Activated T-helper 1 cell treated with anti-CD3 and anti-CD28 coated beads, Interleukin-2, amount 50 U/mL, for 16 hours (primary cell): ENCODE measurements at places on chromosomes 7 and 10.

DNA sequence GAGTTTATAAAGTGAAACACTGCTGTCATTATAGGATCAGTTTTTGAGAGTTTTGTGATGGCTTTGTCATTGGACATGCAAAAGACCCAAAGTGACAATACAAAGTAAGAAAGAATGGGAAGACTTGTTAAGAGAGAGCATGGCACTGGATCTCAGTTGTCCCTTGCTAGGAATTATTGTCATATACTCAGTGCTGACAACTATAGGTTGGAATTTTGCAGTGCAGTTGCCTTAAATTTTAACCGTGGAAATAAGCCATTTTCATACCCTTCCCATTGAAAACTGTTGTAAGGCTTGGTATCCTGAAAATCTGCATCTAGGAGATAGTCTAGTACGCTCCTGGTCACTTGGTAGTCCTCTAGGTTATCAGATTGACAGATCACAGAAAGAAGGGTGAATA is 1156.7 kb downstream of the GATA3 start:
- DNase-seq, result no peak

DNA sequence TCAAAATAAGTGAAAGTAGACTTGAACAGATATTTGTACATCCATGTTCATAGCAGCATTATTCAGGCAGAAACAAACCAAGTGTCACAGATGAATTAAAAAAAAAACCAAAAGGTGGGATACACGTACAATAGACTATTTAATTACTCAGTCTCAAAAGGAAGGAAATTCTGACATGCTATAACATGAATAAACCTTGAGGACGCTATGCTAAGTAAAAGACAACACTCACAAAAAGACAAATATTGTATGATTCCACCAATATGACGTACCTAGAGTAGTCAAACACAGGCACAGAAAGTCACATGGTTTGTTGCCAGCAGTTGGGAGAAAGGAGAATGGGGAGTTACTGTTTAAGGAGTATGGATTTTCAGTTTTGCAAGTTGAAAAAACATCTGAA is 18.0 kb upstream of the CFAP70 start:
- no peak for DNase-seq

GRCh38 chr7:149753375-149754233 is 19.8 kb downstream of the ZNF467 start:
- no peak for DNase-seq

DNA sequence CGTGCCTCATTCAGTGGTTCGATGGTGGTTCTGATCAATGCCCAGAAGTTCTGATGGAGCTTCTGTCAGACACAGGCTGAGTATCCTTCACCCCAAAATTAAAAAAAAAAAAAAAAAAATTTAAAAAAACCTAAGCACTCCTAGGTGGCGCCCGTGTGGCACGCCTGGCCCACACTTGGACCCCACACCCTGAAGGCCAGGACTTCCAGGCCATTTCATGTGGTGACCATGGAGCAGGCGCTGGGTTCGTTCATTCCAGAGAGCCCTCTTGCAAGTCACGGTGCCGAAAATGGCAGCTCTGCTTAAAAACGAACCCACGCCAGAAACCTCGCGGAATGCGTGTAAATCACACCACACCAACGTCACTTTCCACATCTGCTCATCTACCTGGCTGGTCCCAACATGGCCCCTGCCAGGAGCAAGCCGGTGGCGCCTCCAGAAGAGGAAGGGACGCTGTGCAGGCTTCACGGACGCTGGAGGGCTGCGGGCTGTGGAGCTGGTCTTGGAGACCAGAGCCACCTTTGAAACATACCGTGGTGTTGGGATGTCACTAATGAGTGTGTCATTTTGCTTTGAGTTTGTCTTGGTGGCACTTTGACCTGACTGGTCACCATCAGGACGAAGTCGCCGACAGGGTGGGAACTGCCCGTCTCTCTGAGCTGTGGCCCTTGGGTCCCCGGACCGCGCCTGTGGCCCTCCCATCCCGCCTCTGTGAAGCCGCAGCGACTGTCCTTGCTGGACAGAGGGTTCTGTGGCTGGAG is 46.0 kb upstream of the PRKAR1B start:
- no peak for DNase-seq

DNA sequence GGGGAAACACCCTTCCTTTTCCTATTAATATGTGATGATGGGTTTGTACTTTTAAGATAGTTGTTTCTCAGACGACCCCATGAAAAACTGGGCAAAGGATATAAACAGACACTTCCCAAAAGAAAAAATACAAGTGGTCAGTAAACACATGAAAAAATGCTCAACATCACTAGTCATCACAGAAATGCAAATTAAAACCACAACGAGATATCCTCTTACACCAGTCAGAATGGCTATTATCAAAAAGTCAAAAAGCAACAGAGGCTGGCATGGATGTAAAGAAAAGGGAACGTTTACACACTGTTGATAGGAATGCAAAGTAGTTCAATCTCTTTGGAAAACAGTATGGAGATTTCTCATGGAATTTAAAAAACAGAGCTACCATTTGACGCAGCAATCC is 111.4 kb upstream of the ZEB1 start:
- DNase-seq, result no peak

- DNase-seq, result no peak
These were observed 14.7 kb downstream of the CFAP58 start for GRCh38 chr10:104368381-104368780.

GRCh38 chr10:119138346-119139306 is 26.9 kb downstream of the SFXN4 start:
- DNase-seq, result no peak

GRCh38 chr10:13043520-13043919 is 42.0 kb upstream of the CCDC3 start:
- DNase-seq, result no peak

- DNase-seq, result no peak
These were observed 52.0 kb downstream of the ZRANB1 start for GRCh38 chr10:124993736-124994451.

DNA sequence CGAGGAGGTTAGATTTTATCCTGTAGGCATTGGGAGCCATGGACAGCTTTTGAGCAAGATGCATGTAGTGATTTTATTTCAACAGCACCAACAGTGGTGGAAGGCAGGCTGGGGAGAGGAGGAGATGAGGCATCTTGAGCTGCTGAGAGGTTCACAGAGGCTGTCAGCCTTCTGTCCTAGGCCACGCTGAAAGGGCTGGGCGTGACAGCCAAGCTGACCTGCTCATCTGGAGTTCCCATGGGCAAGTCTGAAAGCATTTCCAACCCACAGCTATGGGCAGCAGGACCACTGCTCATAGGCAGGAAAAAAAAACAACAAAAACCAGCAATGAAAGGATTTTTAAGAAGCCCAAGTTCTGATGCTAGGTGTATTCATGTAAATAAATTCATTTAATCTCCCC is 7.7 kb downstream of the NEURL1 start:
- no peak for DNase-seq

- DNase-seq, result no peak
These were observed 46.7 kb upstream of the CALD1 start for GRCh38 chr7:134732728-134733127.

GRCh38 chr10:92208157-92208720 is 82.6 kb downstream of the CPEB3 start:
- DNase-seq, result no peak

DNA sequence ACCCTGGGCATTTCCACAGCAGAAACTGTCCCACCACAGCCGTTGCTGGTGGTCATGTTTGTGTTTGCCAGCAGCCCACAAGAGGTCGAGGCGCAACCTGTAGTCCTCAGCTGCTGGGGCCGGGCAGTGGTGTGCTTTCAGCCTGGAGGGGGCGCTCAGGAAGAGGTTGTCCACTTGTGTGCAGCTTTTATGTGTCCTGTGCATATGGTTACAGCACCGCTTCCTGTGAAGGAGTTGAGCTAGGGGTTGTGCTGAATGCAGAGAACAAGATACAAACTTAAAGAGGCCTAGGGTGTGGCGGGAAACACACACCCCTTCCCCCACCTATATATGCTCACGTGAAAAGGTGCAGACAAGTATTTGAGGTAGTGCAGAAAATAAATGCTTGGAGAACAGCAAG is 29.5 kb upstream of the PFKFB3 start:
- peak; percentile 26 for DNase-seq

DNA sequence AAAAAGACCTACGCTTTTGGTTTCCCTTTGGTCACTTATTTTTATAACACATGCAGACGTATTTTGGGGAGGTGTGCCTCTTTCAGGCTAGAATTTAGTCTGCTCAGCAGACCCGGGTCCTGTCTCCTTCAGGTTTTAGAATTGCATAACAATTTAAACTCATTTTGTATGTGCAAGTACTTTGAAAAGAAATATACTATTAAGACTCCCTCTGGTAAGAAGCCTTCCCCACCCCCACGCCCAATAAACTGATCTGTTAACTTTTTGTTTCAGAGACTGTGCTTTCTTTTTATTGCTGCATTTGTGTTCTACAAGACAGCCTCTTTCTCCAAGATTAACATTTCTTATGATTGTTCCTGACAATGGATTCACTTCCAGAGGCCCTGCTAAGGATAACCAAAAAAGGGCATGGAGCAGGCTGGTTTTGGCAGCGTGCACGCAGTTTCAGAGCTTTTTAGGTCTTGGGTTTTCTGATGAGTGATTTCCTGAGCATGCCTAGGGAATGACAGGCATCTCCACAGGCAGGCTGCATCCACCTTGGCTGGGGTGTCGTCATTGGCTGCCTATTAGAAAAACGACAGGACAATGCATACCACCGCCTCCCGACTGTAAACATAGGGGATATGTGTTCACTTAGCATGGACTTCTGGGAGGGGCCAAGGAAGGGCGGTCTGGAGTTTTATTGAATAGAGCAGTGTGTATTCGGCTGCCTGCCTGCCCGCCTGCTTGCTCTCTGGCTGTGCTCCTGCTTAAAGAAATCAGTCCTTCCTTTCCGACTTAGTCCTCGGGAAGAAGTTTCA is at the start of gene CALD1:
Gene CALD1, plus strand, starts transcription at position 694 of the 800 bp plus-strand sequence. CDS start 88,100 bp downstream, outside the sequence.
- no peak for DNase-seq

DNA sequence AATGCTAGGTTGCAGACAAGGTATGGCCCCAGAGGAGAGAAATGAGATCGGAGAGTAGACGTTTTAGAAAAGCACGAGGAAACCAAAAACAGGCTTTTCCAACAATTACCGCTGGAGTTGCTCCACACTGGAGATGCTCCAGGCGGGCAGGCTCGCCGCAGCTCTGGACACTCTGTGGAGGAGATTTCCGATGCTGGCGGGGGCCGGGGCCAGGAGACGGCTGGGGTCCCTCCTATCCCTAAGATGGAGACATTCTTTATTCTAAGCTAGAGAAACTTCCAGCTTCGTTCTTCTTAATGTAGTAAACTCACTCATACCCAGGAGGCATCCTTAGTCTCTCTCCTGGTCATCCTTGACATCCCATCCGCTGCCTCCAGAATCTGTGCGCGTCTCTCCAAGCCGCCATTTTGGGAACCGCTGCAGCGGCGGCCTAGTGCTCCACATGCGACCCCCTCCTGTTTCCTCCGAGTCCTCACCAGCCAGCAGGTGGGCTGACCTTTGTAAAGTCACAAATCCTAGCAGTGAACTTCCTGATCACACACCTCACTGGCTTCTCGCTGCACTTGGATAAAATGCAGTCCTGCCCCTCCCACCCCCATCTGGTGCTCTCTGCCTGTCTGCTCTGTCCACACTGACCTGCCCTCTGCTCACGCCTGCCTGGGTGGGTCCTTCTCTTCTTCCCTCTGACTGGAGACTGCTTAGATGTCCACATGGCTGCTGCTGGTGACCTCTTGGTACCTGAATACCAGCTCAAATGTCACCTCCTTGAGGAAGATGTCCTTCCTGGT is 11.9 kb downstream of the PYROXD2 start:
- no peak for DNase-seq

GRCh38 chr10:30046476-30046875 is 12.9 kb downstream of the JCAD start:
- no peak for DNase-seq

DNA sequence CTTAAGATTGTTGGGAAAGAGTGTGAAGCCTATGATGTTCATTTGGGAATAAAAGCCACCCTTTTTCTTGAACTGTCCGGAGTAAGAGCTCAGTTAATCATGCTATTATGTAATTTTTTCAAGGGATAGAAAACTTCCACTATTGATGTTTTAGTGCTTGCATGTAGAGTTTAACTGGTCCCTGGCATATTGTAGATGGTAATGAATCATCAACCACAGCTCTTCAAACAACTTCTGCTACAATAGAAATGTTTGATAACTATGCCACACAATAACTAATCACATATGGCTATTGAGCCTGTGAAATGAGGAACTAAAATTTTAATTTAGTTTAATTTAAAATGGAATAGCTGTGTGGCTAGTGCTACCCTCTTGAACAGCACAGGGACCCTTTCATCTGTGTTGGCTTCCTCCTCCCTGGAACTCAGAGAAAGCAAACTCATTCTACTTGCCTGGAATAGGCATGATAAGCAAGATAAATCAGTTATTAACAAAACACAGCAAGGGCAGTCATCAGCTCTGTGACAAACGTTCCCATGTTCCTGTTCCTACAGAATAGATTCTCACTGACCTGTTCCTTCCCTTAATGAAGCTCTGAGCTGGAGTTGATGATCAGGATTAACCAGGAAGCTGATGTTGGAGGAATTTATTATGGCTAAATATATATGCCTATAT is 4.9 kb upstream of the SRI start:
- no peak for DNase-seq

DNA sequence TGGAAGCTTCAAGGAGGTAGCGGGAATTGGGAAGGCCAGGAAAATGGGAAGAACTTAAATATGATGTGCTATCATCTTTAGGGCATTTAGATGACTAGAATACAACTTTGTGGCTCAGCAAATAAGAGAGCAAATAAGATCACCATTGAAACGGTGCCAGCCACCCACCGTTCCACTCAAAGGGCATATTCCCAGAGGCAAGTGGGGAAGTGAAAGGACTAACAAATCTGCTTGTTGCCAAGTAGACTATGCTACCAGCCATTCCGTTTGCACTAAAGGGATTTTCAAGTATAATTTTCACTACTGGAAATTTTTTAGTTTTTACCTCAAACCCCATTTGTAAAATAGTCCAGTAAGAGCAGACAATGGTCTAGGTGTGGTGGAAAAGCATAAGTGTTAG is 4.0 kb upstream of the PPP1R3C start:
- DNase-seq, result no peak

GRCh38 chr7:136911344-136911743 is 42.9 kb downstream of the CHRM2 start:
- no peak for DNase-seq

DNA sequence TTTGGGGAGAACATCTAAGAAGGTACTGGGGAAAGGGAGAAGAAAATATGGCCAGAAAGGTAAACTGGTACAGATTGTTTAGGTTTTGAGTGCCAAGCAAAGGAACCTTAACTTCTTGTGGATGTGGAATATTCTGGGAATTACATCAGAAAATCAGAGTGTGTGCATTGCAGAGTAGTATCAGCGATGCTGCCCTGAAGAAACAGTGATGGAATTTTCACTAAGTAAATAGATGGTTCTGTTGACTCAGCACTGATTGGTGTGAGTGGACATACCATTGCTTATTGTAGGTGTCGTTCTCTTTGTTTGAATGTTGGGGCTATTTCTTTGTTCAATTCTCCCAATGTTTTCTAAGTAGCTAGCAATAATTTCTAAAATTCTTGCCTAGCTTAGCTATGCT is 24.4 kb upstream of the AKR1B1 start:
- DNase-seq, result no peak
